Endodermal cell (in vitro differentiated cells): ENCODE measurements at places on chromosomes 4 and X.

- DNase-seq = no peak
These were observed 166.1 kb upstream of the KLF8 start for GRCh38 chrX:56066016-56066415.

- DNase-seq = no peak
These were observed 75.8 kb upstream of the F9 start for GRCh38 chrX:139454743-139455142.

- DNase-seq = no peak
These were observed 156.9 kb downstream of the CBR4 start for GRCh38 chr4:168852933-168853713.

GRCh38 chr4:126451237-126451873 is 1136.6 kb downstream of the FAT4 start:
- no peak for DNase-seq

DNA sequence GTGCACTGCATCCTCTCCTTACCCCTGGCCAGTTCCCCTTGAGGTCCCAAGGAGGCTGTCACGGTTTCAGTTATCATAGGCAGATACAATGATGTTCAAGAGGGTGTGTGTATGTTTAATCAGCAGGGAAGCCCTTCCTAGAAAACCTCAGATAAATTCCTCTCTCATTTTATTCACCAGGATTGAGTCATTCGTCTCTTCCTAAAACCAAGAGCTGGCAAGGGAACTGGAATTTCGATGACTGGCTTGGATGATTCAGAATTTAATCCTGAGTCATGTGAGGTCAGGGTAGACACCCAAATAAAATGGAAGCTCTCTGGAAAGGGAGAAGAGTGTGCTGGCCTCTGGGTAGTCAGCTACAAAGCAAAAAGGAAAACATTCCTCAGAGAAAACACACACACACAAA is 106.2 kb upstream of the RAPGEF2 start:
- DNase-seq = no peak

- DNase-seq = no peak
These were observed 183.0 kb downstream of the LDB2 start for GRCh38 chr4:16715482-16715881.

GRCh38 chr4:187070158-187070557 is 346.5 kb upstream of the FAT1 start:
- no peak for DNase-seq

- DNase-seq = no peak
These were observed 322.4 kb downstream of the CCSER1 start for GRCh38 chr4:90449626-90450025.

GRCh38 chr4:147847751-147848590 is 116.1 kb downstream of the ARHGAP10 start:
- DNase-seq = no peak

- no peak for DNase-seq
These were observed 13.3 kb upstream of the DYNLT3 start for GRCh38 chrX:37860721-37861120.

- DNase-seq = peak; percentile 28
These were observed 2.5 kb upstream of the PPP2R2C start for GRCh38 chr4:6474705-6475457.

DNA sequence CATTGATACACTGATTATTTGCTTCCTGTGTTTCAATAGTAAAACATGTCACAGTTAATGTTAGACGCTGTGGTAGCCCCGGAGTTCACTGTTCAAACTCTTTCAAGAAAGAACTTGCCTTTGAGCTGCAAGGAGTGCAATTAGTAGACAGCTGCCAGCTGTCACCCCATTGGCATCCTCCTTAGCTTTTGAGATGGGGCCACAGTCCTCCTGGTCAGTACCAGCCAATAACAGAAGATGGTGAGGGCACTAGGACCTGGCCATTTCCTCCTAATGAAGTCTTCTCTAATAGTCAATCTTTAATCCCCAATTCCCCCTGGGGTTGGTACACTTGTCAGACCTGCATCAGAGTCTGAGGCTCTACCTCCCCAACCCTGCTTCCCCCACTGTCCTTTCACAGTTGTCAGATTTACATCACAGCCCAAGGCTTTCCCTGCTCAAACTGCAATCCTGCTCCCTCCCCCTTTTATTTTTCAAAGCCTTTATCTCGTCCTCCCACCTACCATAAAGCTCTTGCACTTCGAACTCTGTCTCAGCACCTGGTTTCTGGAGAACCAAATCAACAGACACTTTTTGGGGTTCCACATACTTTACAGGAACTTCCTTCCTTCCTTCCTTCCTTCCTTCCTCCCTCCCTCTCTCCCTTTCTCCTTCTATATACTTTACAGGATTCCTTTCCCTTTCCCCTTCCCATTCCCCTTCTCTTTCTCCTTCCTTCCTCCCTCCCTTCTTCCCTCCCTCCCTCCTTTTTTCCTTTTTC is 182.0 kb downstream of the RASL11B start:
- DNase-seq = no peak
